ENCODE measurements at places on chromosomes 4 and X.

DNA sequence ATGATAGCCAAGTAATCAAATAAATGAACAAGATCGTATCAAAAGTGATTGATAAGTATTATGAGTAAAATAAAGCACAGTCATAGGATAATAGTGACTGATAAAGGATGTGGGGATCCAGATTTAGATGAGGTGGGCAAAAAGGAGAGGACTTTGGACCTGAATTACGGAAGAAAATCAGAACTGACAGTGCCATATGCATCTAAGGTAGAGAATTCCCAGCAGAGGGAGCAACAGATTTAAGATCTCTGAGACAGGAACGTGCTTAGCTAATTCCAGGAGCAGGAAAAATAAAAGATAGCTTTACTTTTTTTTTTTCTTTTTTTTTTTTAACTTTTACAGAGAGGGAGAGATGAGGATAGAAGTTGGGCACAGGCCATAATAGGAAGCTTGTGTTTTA, 189.9 kb downstream of the NWD2 start:
- no peak for DNase-seq

- DNase-seq: no peak
Measured at GRCh38 chr4:156962528-156962974, 9.0 kb downstream of the PDGFC start.

DNA sequence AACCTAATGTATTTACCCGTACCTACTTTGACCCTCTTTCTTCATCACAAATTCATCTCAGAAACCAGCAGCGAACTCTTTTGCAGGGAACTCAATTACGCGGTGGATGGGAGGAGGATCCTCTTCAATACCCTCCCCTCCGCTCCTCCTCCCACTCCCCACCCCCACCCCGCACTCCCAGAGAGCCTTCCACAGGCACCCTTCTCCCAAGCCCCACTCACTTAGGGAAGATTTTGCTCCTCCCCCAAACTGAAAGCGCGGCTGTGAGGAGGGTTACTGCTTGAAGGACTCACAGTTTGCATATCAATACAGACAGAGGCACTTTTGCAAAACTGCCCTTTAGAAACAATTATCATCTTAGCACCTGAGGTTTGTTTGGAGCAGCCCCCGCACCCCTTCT, 960 bp upstream of the IL1RAPL1 start:
- no peak for DNase-seq

DNA sequence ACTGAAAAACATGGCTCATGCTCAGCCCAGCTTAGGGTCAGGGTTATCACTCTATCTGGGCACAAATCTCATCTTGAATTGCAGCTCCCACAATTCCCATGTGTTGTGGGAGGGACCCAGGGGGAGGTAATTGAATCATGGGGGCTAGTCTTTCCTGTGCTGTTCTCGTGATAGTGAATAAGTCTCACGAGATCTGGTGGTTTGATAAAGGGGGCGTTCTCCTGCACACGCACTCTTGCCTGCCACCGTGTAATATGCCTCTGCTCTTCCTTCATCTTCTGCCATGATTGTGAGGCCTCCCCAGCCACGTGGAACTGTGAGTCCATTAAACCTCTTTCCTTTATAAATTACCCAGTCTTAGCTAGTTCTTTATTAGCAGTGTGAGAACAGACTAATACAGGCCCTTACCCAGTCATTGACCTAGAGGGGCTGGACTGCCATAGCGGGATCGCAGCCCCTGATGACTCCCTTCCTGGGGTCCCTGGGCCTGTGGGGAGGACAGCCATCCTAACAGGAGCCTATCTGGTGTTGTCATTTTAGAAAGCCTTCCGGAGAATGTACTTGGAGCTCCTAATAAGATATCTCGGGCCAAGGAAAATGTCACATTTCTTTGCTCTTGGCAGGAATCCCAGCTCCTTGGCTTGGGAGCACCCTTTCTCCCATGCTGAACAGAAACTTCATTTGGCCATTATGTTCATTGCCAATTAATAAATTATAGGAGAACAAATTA, 112.6 kb downstream of the PHKA2 start:
- no peak for DNase-seq

DNA sequence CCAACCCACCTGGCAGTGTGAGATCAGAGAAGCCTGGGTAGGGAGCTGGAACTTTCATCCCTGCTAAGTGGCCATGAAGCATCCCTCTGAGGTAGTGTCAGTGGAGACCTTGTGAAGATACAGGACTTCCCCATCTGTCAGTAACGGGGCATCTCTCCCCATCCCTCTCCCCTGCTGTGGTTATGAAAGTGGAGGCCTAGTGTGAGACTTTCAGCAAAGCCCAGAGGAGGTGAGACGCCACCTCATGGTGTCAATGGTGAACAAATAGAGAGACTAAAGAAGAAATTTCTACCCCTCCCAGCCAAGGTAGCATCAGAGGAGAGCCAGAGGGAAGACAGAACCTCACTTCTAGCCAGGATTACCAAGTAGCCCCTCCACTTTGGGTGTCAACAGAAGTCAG, 150.2 kb downstream of the VEGFC start:
- DNase-seq: no peak

- no peak for DNase-seq
Measured at GRCh38 chr4:76753814-76754213, 144.1 kb downstream of the SOWAHB start.

DNA sequence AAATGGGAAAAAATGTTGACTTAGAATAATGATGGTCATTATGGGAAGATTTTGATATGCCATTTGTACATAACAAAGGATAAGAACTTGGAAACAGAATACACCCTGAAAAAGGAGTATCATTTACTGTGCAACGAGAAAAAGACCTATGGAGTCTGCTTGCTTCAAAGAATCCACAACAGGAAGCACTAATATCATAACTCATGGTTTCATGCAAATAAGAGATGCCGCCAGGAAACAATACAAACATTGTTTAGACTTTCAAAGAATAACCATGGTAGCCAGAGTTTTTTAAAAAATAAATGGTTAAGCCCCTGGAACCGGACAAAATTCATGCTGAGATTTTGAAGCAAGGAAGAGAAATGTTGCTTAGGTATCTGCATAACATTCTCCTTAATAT, 139.9 kb upstream of the ETNPPL start:
- no peak for DNase-seq

DNA sequence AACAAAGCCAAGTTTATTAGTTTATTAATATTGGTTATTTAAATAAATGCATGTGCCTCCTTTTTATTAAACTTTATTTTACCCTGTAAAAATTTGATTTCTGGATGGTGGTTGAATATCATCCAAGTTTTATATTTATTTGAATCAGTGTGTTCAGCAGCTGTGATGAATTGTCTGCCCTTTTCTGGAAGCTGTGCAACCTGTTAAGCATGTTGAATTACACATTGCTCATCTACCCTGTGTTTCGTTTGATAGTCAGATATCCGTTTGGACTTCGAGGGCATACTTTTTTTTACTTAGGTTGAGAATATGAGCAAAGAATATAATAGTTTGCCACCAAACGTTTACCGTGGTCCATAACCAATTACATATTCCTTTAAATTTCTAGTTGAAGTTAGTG, 95.8 kb upstream of the TENM3 start:
- no peak for DNase-seq

- DNase-seq: no peak
Measured at GRCh38 chr4:107512549-107512948, 207.5 kb downstream of the PAPSS1 start.

- DNase-seq: no peak
Measured at GRCh38 chr4:118279920-118280432, 72.8 kb downstream of the PRSS12 start.

DNA sequence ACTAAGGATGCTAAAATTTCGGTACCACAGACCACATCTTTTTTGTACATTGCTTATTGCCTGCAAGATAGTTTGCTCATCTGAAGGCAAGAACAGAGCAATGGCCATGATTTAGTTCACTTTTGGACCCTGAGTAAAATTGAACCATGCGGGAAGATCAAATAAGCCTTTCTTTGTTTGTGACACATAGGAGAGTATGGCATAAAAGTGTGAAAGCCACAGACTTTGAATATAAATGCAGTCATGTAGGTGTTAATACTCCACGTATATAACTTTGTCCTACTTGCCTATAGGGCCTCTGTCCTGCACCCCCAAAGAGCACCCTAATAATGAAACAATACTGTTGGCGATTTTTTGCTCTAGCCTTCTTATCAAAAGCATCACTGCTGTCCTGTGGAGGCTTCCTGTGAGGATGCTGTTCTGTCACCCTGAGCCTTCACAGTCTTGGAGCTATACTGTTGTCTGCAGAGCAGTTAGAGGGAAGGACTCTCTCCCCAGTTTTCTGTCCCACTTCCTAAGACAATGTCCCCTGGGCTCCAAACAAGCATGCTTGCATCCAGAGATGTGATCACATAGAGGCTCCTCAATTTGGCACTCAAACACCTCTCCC, 10.2 kb upstream of the CXCL13 start:
- DNase-seq: no peak

- peak; percentile 23 for DNase-seq
Measured at GRCh38 chrX:53714580-53715345, 28.2 kb upstream of the HUWE1 start.

DNA sequence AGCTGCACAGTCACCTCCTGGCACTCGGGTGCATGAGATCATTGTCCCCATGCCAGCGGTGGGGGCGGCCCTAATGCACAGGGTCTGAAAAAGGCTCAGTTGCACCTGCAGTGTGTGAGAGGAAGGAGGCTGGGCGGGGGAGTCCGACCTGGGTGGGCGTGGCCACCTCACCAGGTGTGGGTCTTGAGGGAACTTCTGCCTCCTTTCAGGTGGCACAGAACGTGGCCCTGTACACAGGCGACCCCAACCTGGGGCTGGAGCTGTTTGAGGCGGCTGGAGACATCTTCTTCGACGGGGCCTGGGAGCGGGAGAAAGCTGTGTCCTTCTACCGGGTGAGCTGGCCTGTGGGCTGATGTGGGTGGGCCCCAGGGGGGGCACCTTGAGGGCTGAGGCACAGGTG, 34.3 kb upstream of the HTRA3 start:
- DNase-seq: no peak

DNA sequence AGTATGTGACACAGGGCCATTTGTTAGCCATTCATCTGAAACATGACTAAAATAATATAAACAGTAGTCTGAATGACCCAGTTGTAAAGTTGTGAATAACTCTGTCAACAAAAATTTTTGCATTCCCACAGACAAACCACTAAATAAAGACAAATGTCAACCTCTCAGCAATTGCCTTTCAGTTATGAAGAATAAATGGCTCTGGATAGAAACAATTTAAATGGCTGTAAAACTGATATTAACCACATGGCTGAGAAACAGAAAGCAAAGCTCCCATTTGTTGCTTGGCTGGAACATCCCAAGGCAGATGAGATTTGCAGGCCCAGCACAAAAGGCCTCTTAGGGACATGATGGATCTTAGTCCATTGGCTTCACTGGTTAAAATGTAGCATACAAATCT, 296.3 kb downstream of the GALNTL6 start:
- DNase-seq: no peak

- DNase-seq: no peak
Measured at GRCh38 chr4:176565049-176565448, 227.7 kb downstream of the VEGFC start.
